T47D (cell line): ENCODE measurements at places on chromosomes 4 and X.
A peak's percentile ranks its signal among the peaks of the same experiment; 100 is the strongest.

DNA sequence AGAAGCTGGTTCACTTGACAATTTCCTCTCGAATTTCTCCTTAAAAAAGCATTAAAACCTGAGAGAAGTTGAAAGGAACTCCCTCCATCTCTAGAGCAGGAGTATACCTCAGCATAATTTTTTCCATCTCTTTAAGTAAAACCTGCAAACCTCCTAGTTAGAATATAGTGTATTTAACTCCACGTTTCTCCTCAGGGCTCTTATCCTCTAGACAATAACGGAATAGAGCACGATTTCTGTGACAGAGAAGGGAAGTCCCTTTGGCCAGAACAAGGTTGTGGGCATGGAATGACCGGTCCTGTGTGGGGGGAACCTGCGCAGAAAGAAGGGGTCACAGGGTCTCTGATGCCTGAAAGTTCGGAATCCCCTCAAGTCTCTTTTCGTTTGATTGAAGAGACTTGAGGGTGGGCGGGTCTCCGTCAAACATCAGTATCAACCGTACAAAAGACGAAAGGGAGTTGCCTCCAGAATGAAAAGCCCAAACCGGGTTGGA, 697 bp downstream of the ZNF280C start:
- DNase-seq = no peak

- DNase-seq = no peak
Observed at GRCh38 chr4:6812766-6813165, 30.2 kb downstream of the KIAA0232 start.

- no peak for DNase-seq
Observed at GRCh38 chrX:2578864-2579263, 78.1 kb upstream of the DHRSX start.

GRCh38 chrX:150018931-150019361, 80.7 kb upstream of the EOLA2 start:
- no peak for DNase-seq

GRCh38 chrX:10549280-10549679, 71.1 kb downstream of the MID1 start:
- no peak for DNase-seq

DNA sequence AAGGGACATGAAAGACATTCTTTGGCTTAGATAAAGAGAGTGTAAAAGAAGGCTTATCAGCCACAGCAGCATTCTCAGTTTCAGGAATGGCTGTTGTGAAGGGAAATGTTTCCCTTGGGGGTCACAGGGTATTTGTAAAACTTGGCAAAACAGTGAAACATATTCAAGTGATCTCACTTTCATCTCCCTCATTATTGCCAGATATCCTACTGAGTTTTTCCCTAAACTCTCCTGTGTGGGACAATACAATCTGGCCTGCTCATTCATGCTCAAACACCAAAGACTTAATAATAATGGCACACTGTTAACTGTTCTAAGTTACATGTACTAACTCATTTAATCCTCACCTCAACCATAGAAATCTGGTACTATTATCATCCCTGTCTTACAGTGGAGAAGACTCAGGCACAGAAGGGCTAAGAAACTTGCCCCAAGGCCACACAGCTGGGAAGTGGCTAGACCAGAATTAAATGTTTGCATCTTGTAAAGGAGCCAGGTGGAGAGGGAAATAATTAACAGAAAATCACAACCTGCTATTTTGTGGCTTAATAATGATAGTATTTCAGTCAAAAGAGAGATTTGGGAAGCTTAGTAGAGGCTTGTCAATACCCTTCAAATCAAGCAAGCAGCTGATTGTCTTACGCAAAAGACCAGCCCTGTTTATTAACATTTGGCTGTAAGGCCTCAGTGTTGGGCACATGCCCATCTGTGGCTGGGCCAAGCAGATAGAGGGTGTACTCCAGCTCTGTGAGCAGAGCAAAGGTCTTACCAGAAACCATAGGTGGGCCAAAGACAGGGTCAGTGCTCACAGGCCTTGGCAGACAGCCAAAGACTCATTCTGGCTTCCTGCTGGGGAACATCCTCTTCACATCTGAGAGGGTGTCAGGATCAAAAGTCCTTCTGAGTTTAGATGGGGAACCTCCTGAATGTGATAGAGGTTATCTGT, 17.3 kb downstream of the SMPX start:
- peak; percentile 50 for DNase-seq

DNA sequence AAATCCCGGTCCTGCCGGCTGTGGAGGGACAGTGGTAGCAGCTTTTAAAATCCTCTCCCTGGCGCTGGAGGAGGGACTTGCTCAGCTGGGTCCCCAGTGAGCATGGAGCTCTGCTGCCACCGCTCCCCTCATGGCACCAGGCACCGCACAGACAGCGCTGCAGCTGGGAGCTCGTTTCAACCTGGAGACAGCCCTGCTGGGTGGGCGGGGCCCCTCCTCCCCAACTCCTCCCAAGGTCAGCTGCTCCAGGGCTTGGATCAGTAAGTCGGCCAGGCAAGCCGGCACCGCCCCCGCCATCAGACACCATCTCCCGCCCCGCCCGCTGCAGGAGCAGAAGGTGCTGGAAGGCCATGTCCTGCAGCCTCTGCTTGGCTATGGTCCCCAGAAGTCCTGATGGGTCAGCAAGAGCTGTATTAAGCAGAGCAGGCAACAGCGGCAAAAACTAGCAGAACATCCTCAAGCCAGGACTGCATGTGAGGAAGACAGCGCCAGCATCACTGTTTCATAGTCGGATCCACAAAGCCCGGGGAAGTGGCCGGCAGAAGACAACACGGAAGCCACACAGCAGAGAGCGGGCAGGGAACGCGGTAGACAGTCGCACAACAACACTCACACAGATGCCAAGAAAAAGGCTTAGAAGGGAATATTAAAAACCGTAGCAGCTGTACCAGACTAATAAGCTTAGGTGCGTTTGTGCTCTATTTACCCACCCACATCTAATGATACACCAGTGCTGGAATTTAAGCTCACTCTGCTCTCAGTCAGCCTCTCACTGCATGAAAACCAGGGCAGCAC, 16.2 kb downstream of the ZFYVE28 start:
- peak; percentile 95 for DNase-seq

DNA sequence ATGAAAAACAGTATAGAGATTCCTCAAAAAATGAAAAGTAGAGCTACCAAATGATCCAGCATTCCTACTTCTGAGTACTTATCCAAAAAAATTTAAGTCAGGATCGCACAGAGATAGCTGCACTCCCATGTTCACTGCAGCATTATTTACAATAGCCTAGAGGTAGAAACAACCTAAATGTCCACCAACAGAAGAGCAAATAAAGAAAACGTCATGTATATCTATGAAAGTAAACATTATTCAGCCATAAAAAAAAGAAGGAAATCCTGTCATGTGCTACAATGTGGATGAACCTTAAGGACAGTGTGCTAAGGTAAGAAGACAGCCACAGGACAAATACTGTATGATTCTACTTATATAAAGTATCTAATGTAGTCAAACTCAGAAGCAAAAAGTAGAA, 12.4 kb downstream of the THOC2 start:
- DNase-seq = peak; percentile 58

GRCh38 chrX:96556886-96557285, 127.8 kb upstream of the DIAPH2 start:
- DNase-seq = no peak

- no peak for DNase-seq
Observed at GRCh38 chr4:100208964-100209363, 18.7 kb upstream of the DDIT4L start.

GRCh38 chr4:5662555-5662954, 45.8 kb downstream of the EVC2 start:
- no peak for DNase-seq

GRCh38 chr4:133920236-133920635, 281.4 kb downstream of the PABPC4L start:
- DNase-seq = no peak

DNA sequence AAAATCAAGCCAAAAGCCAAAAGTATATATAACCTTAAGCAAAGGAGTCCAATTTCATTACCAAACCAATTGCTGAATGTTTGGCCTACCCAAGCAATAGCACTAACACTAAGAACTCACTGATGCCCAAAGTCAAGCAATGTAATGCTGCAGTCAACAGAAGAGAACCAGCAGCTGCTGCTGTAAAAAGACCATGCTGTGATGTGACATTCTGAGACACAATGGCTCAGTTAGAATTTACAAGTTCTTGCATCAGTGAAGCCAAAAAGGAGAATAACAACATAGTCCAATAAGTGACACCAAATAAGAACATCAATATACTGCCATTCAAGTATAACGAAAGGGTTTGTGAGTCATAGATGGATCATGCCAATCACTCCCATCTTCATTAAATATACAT, 514.0 kb upstream of the DIAPH2 start:
- no peak for DNase-seq

DNA sequence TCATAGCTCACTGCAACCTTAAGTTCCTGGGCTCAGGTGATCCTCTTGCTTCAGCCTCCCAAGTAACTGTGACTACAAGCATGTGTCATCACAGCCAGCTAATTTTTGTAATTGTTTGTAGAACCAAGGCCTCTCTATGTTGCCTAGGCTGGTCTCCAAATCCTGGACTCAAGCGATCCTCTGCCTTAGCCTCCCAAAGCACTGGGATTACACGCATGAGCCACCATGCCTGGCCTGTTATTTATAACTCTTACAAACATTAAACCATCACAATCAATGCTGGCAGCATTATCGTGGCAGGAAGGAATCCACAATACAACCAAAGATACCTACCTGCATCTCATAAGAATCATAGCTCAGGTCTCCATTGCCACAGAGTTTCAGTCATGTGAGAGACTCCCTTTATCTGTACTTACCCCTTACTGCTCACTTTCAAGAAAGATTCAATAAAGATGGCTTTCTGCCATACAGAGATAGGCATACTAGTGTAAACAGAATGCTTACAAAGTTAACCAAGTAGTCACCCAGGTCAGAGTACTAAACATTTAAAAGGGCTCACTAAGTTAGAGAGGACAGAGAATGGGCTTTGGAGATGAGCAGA, 48.5 kb downstream of the SMIM31 start:
- DNase-seq = no peak
